Esophagus muscularis mucosa (tissue), 4 donors: ENCODE measurements at places on chromosomes 11 and 22. TPM values are rescaled to one million over a fixed set of nuclear protein-coding genes. Genes with fewer than 3 reads are reported as not detected.

DNA sequence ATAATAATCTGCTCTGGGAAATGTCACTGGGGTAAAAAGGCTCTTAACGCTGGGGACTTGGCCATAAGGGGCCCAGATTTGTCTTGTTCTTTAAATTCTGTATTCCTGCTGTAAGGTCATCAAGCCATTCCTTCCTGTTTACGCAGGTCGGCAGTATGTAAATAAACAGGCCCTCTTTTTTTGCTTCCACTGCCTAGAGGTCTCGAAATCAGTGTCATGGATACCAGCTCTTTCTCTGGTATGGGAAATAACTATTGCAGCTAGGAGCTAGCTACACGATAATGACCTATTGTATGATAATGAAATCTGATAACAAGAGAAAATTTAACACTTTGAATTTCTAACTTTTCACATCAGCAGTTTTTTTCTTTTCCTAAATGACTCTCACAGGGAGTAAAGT, 209.2 kb upstream of the NARS2 start:
- DNase-seq, result no peak

GRCh38 chr11:123047947-123048293, 14.0 kb downstream of the HSPA8 start:
- DNase-seq, result no peak

- peak; percentile 57 for DNase-seq
Observed at GRCh38 chr11:36350137-36350513, 54.0 kb downstream of the PRR5L start.

- no peak for DNase-seq
Observed at GRCh38 chr11:76152741-76153570, 53.3 kb downstream of the WNT11 start.

DNA sequence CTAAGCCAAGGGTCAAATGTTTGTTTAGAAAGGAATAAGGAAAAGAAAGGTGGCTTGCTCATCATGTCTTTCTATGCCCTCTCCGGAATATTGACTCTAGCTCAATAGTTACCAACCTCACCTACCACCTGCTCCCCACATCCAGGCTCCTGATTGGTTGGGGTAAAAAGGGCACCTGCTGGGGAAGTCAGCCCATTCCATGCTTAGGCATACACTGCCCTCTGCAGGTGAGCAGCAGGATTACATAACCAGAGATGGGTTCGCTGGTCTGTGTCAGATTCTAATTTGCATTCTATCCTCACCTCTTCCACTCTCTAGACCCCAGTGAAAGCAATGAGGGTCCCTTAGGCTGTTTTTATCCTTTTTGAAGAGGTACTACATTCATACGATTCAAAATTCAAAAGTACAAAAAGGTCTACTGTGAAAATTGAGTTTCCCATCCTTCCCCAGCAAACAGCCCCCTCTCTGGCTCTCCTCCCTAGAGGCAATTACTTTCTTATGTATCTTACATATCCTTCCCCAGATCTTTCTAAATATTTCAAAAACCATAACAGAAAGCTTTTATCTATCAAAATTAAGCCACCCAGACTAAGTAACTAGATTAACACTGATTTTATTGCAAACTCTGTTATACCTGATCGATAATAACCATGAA, 98.0 kb upstream of the ASPHD2 start:
- DNase-seq, result no peak

GRCh38 chr11:104433751-104434150, 269.8 kb upstream of the PDGFD start:
- DNase-seq, result no peak

GRCh38 chr11:121473064-121473777, 20.5 kb upstream of the SORL1-AS1 start:
- no peak for DNase-seq

- no peak for DNase-seq
Observed at GRCh38 chr11:88482871-88483301, 145.3 kb upstream of the CTSC start.

OR2AT4 gene
- total RNA-seq, result not detected
